ENCODE measurements at places on chromosomes 1 and 21.

DNA sequence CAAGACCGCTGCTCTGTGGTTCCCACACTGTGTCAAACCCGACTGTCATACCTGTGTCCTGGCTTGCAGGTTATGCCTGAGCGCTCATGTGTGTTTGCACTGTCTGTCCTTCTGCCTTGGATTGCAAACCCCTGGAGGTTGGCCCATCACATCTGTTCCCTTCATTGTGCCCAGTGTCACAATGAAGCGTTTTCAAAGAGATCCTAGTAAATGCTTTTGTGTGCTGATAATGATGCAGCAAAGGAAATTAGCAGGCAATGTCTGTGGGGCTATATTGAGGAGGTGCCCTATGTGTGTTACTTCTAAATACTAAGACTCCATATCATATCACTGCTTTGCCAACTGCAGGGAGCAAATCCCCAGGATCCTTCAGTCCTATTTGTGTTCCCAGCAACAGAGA lies 424.4 kb upstream of the NFIA start:
- DNase-seq, result no peak

- no peak for DNase-seq
Measured at GRCh38 chr1:94859174-94859573, 39.0 kb downstream of the SLC44A3 start.

DNA sequence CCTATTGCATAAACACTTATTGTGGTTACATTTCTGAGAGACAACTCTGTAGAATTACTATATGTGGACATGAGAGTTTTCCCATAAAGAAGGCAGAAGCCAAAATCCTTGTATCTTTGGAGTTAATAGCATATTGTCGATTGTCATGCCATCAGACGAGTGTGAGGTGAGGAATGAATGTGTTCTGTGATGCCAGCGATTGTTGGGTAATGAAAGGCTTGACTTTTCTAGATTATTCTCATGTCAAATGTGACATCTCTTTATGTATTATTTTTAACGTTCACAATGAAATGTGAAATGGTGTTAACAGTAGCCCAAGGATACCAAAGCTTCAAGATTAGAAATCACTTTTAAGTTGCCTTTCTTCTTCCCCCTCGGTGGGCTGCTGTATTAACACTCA lies 84.9 kb downstream of the C1orf21 start:
- no peak for DNase-seq

GRCh38 chr1:176540428-176540827 lies 77.5 kb downstream of the PAPPA2 start:
- DNase-seq, result no peak

DNA sequence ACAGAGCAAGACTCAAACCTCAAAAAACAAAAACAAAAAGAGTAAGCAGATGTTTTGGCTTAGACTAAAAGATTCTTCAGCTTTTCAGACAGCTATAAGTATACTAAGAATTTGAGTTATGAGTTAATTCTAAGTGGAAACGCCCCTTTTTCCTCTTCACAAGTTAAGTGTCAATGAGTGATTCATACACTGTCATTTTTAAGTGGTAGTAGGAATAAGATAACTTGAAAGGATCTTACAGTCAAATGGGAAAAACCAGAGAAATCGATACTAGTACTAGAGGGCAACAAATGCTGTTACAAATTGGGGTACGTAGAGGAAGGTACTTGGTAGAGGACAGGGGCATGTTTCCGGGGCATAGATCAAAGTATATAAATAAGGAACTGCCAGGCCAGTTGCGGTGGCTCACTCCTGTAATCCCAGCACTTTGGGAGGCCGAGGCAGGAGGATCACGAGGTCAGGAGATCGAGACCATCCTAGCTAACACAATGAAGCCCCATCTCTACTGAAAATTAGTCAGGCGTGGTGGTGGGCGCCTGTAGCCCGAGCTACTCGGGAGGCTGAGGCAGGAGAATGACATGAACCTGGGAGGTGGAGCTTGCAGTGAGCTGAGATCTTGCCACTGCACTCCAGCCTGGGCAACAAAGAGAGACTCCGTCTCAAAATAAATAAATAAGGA lies 7.4 kb downstream of the H3-3A start:
- no peak for DNase-seq

DNA sequence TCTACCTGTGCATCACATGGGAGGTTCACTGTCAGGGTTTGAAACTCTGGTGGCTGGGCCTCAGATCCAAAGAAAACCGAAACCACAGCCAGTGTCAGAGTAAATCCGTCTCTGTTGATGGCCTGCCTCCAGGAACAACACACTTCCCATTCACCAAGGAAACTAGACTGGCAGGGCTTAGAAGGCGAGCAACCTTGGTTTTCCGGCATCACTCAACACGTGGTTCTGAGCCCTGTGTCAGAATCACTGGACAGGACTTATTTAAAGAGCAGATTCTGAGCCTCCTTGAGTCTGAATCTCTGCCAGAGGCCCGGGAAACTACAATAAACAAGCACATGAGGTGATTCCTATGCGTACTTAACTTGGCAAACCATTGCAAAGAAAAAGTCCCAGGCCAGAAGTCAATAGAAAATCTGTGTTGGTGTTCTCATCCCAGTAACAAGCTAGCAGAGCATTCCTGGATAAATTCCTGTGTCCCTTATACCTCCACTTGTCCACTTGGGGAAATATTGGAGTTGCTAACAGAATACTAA lies 70.0 kb downstream of the KCTD3 start:
- DNase-seq, result no peak

DNA sequence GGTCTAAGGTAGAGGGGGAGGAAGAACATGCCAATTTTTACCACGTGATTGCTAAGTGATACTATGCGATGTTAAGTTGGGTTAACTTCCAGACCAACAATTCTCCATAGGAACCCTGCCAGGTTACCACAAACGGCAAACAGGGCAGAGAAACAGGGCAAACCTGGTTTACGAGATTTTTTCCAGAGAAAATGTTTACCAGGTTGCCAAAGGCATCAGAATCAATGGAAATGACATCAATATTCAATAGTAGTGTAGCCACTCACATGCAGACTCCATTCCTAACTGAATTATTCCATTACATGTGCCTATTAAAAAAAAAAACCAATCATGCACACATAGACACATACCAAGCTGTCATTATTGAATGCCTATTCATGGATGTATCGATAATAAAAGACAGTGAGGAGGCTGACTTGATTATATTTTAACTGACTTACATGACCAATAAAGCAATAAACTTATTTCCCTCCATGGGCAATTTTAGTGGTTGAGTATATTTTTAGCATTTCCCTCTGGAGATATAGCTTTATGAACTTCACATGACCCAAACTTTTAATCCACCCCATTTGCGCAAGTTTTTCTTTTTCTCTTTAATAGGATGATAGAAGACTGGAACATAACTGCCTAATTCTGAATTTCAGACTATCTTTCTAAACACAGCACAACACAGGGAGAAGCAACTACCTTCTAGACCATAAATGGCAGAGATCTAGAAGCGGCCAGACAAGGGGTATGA lies 40.5 kb upstream of the KCNE1 start:
- DNase-seq, result no peak

DNA sequence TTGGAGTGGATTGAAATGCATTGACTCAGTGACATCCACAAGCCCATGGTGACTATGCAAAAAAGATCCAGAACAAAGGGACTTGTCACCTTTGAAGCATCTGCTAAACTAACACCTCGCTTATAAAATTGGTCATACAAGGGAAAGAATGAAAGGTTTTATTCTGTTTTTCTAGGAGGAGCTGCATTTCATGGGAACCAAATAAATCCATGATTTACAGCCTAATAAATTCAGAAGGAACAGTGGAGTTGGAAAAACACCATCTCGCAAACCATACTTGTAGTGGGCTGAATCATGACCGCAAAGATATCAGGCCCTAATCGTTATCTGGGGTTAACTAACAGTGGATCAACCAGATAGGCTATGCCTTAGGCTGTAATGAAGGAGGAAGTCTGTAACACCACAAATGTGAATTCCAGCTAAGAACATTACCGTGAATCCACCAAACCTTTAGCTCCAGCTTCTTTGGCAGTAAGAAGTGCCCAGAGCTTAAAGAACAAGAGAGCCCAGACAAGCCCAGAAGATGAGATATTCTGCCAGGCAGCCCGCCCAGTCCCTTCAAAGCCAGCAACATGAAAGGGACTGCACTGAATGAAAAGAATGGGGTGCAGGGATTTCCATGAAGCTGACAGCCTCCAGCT lies 27.4 kb downstream of the RSPH1 start:
- DNase-seq, result no peak

GRCh38 chr1:58861076-58861475 lies 77.2 kb upstream of the JUN start:
- no peak for DNase-seq

DNA sequence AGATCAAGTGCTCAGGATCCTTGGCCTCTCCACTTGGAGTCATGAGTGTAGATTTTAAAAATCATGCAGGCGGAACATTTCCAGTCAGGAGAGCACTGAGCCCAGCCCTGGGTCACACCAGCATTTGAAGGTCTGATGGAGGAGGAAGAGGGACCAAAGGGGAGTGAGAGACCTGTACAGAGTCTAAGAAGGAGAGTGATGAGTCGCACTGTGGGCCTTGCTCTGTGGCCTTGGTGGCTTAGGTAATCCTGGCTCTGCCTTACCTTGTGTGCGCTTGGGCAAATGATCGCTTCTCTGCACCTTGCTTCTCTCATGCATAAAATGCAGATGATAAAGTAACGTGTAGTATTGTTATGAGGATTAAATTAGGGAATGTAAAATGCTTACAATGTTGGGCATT lies 225.3 kb downstream of the SDCCAG8 start:
- no peak for DNase-seq

DNA sequence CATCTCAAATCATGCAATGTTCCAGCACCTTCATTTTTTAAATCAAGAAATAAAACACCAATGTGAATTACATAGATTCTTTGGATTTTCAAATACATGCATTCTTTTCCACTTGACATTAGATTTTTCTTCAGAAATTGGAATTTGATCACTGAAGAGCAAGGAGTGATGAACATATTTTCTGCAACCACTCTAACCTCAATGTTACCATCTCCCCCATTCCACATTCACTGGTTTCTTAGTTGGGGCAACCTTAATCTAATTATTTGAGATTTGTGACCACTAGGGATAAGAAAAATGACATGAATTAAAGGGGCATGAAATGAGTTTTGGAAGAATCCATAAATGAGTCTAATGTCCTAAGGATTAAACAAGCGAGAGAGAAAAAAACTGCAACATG lies 168.7 kb upstream of the NR5A2 start:
- DNase-seq, result no peak

GRCh38 chr1:79981481-79981880 lies 975.0 kb upstream of the ADGRL4 start:
- DNase-seq, result no peak

- no peak for DNase-seq
Measured at GRCh38 chr1:54871275-54872035, 15.5 kb downstream of the DHCR24 start.

GRCh38 chr1:231045286-231045685 lies 5.2 kb upstream of the FAM89A start:
- no peak for DNase-seq

DNA sequence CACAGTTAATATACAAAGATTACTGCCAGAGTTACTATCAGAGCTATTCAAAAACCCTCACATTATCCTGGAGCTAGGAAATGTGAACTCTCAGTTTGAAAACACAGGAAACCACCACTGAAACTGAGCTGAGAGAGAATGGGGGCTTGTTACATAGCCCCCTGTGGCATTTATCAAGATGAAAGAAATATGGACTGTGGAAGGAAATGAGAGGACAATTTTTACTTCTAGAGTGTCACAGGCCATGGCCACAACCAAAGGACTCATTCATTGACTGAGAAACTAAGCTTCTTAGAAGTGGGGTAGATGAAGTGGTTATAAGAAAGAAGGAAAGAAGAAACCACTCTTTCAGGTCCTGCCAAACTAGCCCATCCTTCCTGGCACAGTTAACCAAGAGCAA lies 25.3 kb downstream of the DSTYK start:
- DNase-seq, result peak; percentile 35

DNA sequence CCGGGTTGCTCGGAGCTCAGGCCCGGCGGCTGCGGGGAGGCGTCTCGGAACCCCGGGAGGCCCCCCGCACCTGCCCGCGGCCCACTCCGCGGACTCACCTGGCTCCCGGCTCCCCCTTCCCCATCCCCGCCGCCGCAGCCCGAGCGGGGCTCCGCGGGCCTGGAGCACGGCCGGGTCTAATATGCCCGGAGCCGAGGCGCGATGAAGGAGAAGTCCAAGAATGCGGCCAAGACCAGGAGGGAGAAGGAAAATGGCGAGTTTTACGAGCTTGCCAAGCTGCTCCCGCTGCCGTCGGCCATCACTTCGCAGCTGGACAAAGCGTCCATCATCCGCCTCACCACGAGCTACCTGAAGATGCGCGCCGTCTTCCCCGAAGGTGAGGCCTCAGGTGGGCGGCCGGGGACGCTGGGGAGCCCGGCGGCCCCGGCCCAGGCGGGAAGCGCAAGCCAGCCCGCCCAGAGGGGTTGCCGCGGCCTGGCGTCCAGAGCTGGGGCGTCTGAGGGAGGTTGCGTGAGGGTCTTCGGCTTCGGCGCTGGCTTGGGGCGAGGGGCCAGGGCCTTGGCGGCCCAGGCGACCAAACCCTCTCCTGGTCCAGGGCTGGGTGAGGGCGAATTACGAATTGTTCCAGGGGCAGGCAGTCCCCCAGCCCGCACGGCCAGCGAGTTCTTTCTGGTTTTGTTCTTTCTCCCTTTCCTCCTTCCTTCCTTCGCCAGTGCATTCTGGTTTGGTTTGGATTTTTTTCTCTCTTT lies 805 bp downstream of the SIM2 start:
- DNase-seq, result no peak

- no peak for DNase-seq
Measured at GRCh38 chr1:112727716-112728115, 12.6 kb upstream of the PPM1J start.

GRCh38 chr1:26278303-26278702 lies 1.6 kb upstream of the SH3BGRL3 start:
- no peak for DNase-seq
